Stimulated activated CD8-positive, alpha-beta memory T cell treated with anti-CD3 and anti-CD28 coated beads, Interleukin-4, amount 100 ng/mL, for 1 hour (primary cell): ENCODE measurements at places on chromosomes 7 and 10.

DNA sequence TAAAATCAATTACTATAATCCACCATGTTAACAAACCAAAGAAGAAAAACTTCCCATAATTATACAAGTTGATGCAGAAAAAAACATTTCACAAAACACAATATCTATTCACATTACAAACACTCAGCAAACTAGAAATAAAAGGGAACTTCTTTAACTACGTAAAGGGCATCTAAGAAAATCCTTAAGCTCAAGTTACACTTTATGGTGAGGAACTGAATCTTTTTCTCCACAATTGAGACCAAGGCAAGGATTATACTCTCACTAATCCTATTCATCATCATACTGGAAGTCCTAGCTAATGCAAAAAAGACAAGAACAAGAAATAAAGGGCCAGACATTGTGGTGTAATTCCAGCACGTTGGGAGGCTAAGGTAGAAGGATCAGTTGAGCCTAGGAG, 159.9 kb downstream of the ZNF365 start:
- DNase-seq: no peak

- no peak for DNase-seq
These were observed 49.0 kb upstream of the LYZL1 start for GRCh38 chr10:29239569-29240472.

DNA sequence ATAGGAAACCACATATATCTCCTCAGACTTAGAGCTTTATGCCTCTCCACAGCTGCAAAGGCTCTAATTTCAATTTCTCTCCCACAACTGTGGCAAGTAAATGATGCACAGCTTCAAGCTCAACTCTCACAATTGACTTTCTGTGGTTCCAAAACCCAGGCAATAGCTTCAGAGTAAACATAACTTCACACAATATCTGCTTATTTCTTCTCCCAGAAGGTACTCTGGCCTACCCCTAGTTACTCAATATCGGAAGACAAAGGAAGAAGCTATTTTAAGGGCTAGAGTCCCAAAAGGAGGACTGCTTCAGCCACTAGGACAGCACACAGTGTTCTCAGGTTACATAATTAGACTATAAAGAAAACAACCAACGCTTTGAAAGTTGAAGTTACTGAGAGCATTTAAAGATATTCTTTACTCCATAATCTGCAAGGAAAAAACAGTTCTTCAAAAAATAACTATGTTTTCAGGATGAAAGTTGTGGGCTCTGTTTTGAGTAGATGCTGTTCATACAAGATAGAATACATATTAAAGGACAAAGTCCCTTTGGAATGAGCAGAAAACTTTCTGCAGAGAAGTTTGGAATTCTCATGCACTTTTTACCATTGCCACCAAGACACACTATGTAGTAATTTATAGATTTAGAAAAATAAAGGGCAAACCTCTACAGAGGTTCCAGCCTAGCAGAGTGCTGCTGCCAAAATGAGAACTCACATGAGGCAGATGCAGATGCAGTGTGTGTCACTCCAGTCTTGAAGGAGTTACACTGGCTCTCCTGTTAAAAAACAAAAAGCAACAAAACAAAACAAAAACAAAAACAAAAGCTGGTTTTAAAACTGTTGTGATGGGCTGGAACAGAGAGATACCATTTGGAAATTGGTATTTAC, 81.8 kb downstream of the NT5C2 start:
- DNase-seq: no peak

- no peak for DNase-seq
These were observed 282.1 kb downstream of the CCDC3 start for GRCh38 chr10:12719365-12719764.

DNA sequence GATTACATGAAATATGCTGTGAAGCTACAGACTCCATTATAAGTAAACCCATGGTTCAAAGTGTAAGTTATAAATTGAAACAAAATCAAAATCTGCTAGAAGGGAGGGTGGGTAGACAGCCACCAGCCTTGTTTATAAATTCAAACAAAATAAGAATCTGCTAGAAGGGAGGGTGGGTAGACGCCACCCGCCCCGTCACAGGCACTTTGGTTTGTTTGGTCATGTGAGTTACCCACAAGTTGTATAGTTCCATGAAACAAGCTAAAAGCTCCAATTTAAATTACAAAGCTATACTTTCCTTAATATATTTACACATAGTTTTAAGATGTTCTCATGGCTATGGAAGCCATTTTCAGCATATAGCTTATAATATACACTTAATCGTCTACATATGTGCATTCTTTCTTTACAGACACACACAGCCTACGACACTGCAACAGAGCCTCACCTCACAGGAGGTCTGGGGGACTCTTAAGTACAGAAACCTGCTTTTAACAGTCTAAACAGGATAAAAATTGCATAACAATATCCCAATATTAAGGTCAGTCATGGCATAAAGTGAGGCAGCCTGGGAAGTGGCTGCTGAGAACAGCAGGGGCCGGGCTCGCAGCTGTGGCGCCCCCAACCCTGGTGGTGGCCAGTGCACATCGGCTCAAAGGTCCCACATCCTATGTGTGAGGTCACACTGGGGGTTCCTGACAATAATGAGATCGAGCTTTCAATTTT, 28.1 kb upstream of the NCAPG2 start:
- DNase-seq: no peak

GRCh38 chr10:23362069-23362830, 17.7 kb upstream of the C10orf67 start:
- no peak for DNase-seq

DNA sequence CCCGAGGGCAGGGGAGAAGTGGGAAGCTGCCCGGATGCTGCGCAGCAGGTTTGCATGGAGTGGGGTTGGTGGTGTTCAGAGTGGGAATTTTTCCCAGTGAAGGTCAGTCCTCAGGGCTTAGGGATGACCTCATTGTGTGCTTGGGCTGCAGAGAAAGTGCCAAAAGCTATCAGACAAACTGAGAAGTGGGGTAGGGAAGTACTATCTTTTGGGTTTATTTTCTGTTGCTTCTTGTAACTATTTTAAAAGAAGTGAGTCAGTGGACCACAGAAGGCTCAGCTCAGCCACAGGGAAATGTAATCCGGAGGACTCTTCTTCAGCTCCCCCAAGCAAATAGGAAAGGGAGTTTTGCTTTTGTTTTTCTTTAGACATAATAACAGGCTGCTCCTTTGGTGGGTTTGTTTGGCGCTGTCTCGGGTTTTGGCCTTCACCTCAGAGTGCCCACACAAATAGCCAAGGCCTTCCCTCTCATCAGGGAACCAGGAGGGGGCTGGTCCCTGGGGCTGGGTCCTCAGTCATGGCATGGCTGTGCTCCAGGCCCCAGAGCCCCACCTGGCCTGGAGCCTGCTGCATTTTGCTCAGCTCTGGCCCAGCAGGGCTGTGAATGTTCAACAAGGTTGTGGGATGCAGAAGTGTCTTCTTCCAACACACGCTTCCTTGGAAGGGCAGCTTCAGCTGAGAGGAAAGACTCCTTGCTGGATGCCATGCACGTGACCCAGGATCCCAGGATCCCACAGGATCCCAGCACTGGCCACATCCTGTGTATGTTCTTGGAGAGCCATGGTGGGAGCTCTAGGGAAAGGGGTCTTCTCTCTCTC, 5.4 kb upstream of the FAM170B start:
- DNase-seq: no peak
